Hematopoietic multipotent progenitor cell (in vitro differentiated cells): ENCODE measurements at places on chromosomes 7 and 10. TPM values are rescaled to one million over a fixed set of nuclear protein-coding genes. Genes with fewer than 3 reads are reported as not detected.

Gene VTI1A
- 20.7 TPM for total RNA-seq

Gene GPR26
- total RNA-seq = under 0.01 TPM

Gene RBP3
- not detected for total RNA-seq

Gene AKR1C4
- not detected for total RNA-seq

Gene CRCP
- 30.2 TPM for total RNA-seq

Gene FAM241B
- 1.3 TPM for total RNA-seq

Gene SRI
- total RNA-seq = 52.0 TPM

Gene RET
- total RNA-seq = 3.0 TPM

Gene GOLGA7B
- under 0.01 TPM for total RNA-seq

Gene PTF1A
- not detected for total RNA-seq

Gene PNLIPRP3
- total RNA-seq = not detected

Gene IGF2BP3
- 6.7 TPM for total RNA-seq

Gene POLL
- 31.0 TPM for total RNA-seq

Gene CRYGN
- total RNA-seq = not detected

Gene LAMTOR4
- 162 TPM for total RNA-seq

Gene SMC3
- total RNA-seq = 7.0 TPM

Gene TLX1
- total RNA-seq = not detected

Gene TACC2
- total RNA-seq = under 0.01 TPM

Gene TAF3
- 3.0 TPM for total RNA-seq

Gene SFR1
- 5.4 TPM for total RNA-seq

Gene FRMPD2
- total RNA-seq = not detected

Gene NME8
- total RNA-seq = 0.27 TPM

Gene SFMBT2
- 4.3 TPM for total RNA-seq

Gene CALHM3
- total RNA-seq = 0.27 TPM

Gene PRTFDC1
- 3.5 TPM for total RNA-seq
